ENCODE measurements at places on chromosomes 16 and 17.

- DNase-seq = peak; percentile 84
Measured at GRCh38 chr17:7023576-7024401, 939 bp downstream of the BCL6B start.

- no peak for DNase-seq
Measured at GRCh38 chr16:54240271-54241129, 46.1 kb downstream of the IRX3 start.

GRCh38 chr16:55559233-55559632 lies 7.3 kb upstream of the CAPNS2 start:
- no peak for DNase-seq

DNA sequence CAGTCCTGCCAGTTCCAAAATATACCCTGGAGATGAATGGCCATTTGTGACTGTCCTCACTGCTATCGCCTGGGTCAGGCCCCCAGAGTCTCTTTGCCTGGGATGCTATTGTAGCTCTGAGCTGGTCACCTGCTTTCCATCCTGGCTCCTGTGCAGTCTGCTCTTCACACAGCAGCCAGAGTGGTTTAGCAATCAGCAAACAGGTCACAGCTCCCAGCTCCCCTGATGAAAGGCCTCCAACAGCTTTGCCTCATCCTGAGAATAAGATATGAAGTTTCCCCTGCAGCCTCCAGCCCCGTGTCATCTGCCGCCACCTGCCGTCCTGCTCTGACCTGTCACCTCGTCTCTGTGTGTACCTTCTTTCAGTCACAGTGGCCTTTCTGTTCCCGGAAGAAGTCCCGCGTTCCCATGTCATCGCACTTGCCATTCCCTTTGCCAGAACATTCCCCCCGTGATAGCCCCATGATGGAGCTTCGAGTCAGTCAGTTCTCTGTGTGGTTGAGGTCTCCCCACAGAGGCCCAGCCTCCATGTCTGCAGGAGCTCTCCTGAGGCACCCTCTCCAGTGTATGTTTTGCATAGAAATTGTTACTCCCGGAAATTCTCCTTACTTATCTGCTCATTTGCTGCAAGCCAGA lies 281.5 kb downstream of the SNX29 start:
- no peak for DNase-seq

GRCh38 chr17:2981325-2981724 lies 82.1 kb downstream of the OR1D5 start:
- no peak for DNase-seq

GRCh38 chr17:50421308-50422051 lies 4.5 kb upstream of the ACSF2 start:
- DNase-seq = no peak

GRCh38 chr16:9518051-9518450 lies 426.6 kb downstream of the HAPSTR1 start:
- DNase-seq = no peak

- DNase-seq = peak; percentile 61
Measured at GRCh38 chr16:4465977-4466779, 8.2 kb downstream of the NMRAL1 start.

GRCh38 chr17:66207936-66208335 lies 16.0 kb upstream of the CEP112 start:
- no peak for DNase-seq

DNA sequence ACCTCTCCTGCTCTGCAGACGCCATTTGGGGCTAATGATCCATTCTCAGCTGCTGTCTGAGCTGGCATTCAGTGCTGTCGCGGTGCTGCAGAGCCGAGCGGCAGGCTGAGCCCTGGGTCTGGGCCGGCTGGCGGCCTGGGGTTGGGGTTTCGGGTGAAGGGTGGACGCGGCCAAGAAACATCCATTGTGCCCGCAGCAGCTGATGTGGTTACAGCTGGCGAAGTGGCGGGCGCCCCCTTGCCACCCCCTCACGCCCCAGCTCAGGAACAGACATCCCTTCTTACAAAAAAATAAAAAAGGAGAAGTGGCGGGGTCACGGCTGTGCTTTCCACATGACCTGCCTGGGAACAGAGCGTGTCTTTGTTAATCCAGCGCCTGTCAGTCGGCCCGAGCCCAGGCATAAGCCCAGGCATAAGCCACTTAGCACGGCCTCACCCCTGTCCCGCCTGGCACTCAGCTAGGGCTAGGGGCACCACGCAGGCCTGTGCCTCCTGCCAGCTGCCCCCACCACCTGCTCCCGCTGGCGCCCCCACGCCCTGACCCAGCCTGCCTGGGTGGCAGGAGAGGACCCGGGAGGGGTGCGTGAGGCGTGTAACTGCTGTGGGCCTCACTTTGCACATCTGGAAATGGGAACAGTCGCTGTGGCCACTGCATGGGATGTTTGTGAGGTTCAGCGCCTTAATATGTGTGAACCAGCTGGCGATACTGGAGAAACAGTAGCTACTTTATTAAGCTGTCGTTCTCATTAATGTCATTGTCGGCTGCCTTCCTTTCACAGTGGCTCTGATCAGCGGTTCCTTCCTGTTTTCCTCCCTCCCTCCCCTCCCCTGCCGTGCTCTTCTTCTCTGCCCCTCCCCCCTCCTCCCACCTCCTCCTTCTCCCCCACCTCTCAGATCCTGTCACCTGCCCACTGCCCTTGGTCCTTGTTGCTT lies 197.7 kb upstream of the CIBAR2 start:
- no peak for DNase-seq

GRCh38 chr17:19629449-19629848 lies 19.1 kb upstream of the ALDH3A2 start:
- no peak for DNase-seq

DNA sequence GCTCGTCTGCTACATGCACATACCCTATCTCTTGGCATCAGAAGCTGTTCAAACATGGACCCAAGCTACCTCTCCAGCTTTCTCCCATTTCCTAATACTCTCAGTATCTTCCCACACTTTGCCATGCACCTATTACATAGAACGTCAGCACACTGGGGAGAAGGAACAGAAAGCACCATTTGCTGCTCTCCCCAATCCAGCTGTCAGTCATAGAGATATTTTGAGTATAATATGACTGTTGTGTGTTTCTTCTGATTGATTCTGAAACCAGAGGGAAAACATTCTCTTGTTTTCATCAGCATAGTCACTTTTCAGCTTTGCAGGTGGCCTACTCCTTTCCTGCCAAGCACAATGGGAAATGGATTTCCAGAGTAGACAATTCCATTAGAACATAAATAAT lies 107.1 kb downstream of the ADAMTS18 start:
- DNase-seq = no peak

DNA sequence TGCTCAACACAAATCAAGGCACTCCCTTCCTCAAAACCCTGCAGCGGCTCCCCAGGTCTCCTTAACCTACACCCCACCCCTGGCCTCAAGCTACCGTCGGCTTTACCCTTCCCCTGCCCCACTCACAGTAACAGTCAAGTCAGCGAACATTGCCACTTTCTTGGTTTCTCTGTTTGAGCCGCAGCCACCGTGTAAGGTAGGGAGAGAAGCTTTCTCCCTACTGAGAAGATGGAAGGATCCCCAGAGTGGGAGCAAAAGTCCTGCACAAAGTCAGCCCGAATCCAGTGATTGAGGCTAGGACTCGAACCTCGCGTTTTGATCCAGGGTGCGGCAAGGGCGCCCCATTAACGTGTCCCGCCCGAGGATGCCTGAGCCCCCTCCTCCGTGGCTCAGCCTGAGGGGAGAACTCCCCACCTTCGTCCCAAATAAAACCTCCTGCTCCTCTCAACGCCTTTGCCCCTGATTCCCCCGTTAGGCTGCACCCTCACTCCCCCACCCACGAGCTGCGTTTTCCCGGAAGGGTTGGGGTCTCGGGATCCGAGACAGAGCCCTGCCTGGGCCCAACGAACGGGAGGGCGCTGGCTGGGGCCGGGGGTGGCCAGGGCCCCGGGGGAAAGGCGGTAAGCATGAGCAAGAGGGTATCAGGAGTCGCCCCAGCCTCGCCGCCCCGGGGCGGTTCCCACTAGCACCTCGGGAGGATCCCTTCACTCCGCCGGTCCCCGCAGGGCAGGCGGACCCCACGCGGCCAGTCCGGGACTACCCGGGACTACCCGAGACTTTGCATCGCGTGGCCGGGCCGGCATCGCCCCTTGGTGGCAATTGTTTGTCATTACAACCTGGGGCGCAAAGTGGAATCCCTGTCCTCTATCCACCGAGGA lies 9.9 kb upstream of the NAGS start:
- DNase-seq = peak; percentile 29

GRCh38 chr16:69399361-69399760 lies 13.6 kb upstream of the TERF2 start:
- DNase-seq = no peak

GRCh38 chr17:76884995-76885893 lies 17.0 kb downstream of the MGAT5B start:
- DNase-seq = no peak

- no peak for DNase-seq
Measured at GRCh38 chr16:65305266-65305959, 183.6 kb upstream of the CDH11 start.

DNA sequence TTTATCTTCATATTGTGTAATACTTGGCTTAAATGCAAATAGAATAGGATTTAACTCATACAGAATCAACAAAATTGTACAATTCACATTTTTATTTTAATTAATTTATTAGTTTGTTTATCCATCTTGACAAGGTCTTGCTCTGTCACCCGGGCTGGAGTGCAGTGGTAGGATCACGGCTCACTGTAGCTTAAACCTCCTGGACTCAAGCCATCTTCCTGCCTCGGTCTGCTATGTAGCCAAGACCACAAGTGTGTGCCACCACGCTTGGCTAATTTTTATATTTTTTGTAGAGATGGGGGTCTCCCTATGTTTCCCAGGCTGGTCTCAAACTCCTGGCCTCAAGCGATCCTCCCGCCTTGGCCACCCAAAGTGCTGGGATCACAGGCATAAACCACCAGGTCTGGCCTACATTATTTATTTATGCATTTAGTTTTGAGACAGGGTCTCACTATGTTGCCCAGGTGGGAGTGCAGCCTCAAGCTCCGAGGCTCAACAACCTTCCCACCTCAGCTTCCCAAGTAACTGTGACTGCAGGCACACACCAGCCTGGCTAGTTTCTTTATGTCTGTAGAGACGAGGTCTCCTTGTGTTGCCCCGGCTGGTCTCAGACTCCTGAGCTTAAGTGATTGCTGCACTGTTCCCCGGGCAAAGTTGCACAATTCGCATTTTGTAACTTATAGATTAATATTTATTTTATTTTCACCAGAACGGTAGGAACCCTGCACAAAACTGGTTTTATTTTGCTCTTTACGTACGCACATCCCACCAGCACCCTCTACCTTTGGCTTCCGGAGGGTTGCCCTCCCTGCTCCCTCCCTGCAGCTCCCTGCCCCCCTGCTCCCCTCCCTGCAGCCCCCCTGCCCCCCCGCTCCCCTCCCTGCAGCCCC lies 4.9 kb downstream of the DPEP1 start:
- no peak for DNase-seq

- no peak for DNase-seq
Measured at GRCh38 chr16:88003736-88004135, 52.5 kb downstream of the BANP start.

- no peak for DNase-seq
Measured at GRCh38 chr16:27974896-27975540, 88.5 kb downstream of the GSG1L start.

DNA sequence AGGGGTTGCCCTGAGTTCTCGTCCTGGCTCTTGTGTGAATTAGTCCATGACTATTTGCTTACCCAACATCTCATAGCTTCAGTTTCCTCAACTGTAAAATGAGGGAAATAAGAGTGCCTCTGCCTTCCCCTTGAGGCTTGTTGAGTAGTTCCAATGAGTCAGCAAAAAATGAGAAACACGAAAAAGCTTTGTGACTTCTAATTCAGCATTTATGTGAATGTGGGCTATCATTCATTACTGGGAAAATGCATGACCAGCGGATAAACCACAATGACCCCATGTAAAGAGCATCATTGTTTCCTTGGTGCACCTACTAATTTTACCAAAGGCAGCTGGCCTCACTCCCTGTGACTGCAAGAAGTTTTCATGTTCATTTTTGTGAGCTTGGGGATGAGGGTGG lies 374.6 kb upstream of the HSBP1 start:
- no peak for DNase-seq

- no peak for DNase-seq
Measured at GRCh38 chr17:51079049-51079448, 41.6 kb downstream of the SPAG9 start.

- no peak for DNase-seq
Measured at GRCh38 chr17:56316604-56317003, 163.3 kb downstream of the ANKFN1 start.

GRCh38 chr17:12680407-12680897 lies 14.8 kb downstream of the MYOCD start:
- DNase-seq = no peak

GRCh38 chr17:6521586-6521985 lies 34.8 kb downstream of the PITPNM3 start:
- no peak for DNase-seq

DNA sequence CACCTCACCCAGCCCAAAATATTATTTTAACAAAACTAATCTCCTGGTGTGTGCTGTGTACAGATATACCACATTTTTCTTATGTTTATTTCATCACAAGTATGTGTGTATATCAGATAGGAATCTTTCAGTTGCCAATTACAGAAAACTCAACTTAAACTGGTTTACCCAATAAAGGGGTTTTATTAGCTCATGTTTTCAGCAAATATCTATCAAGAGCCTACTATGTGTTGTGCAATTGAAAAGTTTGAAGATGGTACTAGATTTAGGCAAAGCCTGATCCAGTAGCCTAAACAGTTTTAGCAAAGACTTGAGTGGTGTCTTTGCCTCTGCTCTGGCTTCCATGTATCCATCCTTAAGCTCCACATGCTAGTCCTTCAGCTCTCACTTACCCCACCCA lies 45.1 kb upstream of the LYRM9 start:
- no peak for DNase-seq

GRCh38 chr17:3027786-3028532 lies 35.4 kb downstream of the OR1D5 start:
- no peak for DNase-seq

DNA sequence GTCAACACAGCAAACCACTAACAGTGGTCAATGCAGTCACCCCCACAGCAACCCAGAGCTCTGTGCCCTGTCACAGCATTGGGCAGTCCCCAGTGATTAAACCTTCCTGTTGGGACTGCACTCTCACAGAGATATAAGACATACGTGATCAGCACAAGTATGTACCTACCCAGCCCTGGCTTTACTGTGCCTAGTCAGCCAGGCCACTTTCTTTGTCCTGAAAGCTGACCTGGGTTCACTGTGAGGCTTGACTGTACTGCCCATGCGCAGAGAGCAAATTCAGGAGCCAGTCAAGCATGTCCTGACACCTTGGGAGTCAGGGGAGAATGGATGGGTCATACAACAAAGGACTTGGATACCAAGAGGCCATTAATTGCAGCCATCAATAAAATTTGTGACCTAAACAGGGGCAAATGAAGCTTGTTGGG lies 10.9 kb upstream of the TMEM170A start:
- no peak for DNase-seq

DNA sequence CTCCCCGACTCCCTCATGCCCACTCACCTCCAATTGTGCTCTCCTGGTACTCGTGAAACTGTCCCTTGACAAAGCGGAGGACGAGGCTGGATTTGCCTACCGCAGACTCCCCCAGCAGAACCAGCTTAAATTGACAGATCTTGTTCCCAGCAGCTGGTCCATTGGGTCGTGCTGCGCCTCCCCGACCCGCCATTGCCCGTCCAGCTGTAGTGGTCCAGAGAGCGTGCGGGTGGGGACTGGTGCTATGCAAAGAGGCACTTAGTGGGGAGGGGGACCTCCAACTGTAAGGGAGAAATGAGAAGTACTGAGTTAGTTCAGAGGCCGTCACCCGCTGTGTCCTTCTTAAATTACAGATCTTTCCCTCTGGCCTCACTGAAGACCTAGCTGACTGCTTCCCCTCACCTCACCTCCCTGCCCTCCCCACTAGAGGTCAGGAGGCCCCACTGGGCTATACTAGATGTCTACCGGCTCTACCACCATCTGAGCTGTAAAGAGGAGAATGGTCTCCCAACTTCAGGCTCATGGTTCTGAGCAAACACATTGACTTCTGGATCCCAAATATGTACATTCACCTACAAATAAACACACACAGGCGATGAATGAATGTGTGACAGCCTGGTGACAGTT lies 7.8 kb downstream of the HSPB9 start:
- DNase-seq = no peak

Data from stimulated activated CD8-positive, alpha-beta memory T cell treated with anti-CD3 and anti-CD28 coated beads, Interleukin-12 subunit alpha, Interleukin-12 subunit beta, amount 100 ng/mL, for 4 hours (primary cell).